ENCODE measurements at places on chromosomes 11 and 22.

- no peak for DNase-seq
These were observed 38.1 kb upstream of the CALCB start for GRCh38 chr11:15035283-15035682.

- DNase-seq, result no peak
These were observed 669 bp downstream of the RPL27A start for GRCh38 chr11:8683115-8683807.

- DNase-seq, result peak; percentile 54
These were observed 36.3 kb upstream of the CFAP300 start for GRCh38 chr11:102010776-102011494.

- no peak for DNase-seq
These were observed 52.2 kb downstream of the BMAL1 start for GRCh38 chr11:13329670-13330356.

DNA sequence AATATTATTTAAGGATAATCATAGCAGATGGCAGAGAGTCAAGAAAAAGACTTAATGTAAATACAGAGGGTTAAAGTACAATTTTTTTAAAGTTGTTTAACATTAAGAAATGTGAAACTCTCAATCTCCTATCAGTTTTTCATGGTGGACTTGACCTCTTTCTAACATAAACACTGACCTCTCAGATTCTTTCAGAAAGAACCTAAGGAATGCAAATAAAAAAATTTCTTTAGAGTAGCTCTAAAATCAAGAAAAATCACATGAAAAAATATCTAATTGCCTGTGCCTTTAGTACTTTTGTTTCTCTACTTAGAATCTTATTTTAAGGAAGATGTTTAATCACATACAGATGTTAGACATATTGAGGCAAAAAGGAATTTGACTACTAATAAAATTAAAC lies 12.9 kb downstream of the RNF141 start:
- no peak for DNase-seq

- DNase-seq, result no peak
These were observed 734 bp downstream of the SNU13 start for GRCh38 chr22:41687901-41688364.

DNA sequence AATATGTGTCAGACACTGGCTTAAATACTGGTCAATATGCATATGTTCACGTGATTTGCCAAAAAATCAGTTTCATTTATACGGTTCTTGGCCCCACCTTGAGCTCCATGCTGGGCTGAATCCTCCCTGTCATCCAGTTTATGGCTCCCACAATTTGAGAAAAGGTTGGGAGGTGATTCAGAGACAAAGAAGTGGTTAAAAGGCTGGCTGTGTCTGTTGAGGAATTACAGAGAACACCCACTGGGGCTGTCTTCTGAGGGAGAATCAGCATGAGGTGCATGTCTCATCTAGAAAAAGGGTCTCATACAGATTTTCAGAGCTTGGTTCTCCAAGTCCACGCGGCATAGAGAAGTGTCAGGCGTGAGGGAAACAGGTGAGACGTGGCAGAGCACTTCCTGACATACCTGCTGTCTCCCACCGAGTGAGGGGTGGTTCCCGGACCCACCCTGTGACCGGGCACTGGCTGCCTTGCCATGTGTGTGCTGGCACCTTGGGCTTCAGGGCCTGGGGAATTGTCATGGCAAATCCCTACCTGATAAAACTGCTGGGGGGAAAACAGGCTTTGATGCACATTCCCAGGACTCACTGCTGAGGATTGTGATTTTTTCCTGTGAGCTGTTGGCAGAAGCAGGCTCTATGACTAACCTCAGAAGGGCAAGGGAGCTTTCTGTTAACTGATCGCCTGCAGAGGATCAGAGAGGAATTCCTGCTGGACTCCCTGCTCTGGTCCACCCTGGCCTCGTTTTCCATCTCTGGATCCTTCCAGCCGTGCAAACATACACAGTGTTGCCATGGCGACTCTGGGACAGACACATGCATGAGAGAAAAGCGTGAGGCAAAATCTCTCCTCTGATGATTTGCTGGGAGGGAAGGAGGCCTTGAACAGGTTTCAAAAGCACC lies 223.6 kb downstream of the ADAMTS15 start:
- DNase-seq, result peak; percentile 92

- DNase-seq, result no peak
These were observed 81.5 kb upstream of the BID start for GRCh38 chr22:17855572-17856290.

- no peak for DNase-seq
These were observed 78.7 kb downstream of the BDNF start for GRCh38 chr11:27621405-27622161.

DNA sequence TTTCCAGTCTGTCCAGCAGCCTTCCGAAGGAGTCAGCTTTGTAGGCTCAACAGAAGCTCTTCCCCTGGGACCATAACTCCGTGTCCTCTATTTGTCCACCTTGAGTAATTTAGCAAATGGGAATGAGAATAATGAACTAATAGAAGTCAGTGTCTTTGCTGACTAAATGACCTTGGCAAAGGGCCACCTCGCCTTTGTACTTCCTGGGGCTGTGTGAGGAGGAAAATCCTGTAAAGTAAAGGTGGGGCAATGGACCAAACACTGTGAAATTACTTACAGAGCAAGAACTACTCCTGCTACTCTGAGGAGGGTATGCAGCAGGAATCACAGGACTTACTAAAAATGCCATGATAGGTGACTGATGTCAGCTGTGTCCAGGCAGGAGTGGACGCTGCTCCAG lies 36.2 kb upstream of the CSNK2A3 start:
- no peak for DNase-seq

- no peak for DNase-seq
These were observed 774 bp downstream of the APOBEC3D start for GRCh38 chr22:39021552-39022250.

GRCh38 chr11:9144828-9145227 lies 53.4 kb upstream of the SCUBE2 start:
- DNase-seq, result no peak

- peak; percentile 48 for DNase-seq
These were observed 25.5 kb downstream of the CTTN start for GRCh38 chr11:70423523-70424505.

DNA sequence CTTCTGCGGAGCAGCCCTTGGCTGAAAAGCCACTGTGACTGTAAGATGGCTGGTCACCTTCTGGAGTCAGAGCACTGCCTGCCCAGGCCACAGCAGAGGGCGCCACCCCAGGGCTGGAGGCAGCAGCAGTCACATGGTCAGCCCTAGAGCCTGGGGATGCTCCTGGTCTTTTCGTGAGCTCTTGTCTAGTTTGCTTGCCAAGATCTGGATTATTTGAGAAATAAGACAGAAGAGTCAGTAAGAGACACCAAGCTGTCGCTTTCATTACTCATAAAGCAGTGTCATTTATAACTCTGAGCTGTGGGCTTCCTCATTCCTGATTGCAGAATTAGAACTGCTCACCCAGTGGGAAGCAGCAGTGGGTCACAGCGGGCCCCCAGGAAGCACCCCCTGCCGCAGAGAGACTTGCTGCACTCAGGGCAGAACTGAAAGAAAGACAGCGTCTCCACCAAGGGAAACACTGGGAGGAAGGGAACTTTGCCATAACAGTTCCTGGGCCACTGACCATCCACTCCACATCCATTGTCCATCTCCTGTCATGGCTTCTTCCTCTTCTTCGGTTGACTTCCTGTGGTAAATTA lies 56.7 kb downstream of the PPP6R2 start:
- DNase-seq, result no peak

- peak; percentile 47 for DNase-seq
These were observed 106.0 kb upstream of the TIMP3 start for GRCh38 chr22:32695451-32695891.

DNA sequence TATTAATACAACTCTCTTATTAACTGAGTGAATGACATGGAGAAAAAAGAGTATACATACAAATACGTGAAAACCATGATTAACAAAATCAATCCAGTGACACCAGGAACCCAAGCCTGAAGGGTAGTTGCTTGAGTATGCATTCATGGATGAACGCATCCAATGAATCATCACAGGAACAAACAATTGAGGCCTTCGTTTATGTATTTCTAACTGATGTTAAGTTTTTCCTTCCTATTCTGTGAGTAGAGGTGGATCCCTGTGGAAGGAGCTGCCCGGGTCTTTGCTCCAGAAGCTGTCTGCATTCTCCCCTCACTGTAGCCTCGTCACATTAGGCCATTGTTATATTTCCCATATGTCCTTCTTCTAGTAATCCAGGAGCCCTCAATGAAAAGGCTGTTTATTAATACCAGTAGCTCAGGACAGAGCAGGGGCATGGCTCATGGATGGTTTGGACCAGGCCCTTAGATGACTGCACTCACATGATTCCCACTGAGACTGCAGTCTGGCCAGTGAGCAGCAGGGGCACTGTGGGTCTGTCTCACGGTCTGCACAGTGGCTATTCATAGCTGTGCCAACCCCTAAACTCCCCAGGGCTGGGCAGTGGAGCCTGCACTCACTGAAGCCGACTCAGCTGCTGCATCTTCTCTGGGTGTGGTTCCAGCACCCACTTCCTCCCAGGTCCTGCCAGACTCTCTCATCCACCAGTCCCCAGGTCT lies 128.1 kb upstream of the TOP3B start:
- DNase-seq, result peak; percentile 40

GRCh38 chr11:31107649-31108048 lies 261.9 kb downstream of the DCDC1 start:
- DNase-seq, result no peak

DNA sequence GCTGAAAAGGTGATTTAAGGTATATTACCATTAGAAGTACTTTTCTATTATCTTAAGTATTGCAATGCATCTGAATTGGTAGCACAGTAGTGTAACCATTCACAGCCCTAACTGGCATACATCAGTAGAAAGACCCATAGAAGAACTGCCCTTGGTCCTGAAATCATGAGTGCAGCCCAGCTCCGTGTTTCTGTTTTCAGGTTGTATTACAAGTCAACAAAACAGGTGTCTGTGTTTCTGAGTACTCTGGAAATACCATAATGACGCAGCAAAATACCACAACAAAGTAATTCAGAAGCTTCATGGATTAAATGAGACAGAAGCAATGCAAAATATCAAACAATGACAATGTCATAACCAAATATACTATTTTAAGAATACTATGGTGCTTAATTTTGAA lies 226.3 kb downstream of the OPCML start:
- DNase-seq, result no peak

DNA sequence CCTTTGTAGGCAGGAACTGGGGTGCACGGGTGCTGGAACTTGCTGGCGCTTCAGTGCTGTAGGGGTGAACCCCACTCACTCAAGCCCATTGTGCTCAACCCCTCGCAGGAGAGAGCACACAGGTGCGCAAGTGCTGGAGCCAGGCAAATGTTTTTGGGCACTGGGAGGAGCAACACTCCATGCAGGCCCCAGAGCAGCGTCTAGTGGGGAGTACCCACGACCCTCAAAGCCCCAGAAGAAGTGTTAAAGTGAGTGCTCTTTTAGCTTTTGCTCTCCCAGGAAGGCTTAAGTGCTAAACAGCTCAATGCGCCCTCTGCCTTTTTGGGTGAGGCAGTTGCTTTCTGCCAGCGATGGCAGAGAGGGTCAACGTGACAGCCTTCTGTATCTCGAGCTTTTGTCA lies 282.2 kb upstream of the ARHGAP42 start:
- DNase-seq, result no peak

- DNase-seq, result no peak
These were observed 144.0 kb downstream of the MPPED1 start for GRCh38 chr22:43555561-43556515.

DNA sequence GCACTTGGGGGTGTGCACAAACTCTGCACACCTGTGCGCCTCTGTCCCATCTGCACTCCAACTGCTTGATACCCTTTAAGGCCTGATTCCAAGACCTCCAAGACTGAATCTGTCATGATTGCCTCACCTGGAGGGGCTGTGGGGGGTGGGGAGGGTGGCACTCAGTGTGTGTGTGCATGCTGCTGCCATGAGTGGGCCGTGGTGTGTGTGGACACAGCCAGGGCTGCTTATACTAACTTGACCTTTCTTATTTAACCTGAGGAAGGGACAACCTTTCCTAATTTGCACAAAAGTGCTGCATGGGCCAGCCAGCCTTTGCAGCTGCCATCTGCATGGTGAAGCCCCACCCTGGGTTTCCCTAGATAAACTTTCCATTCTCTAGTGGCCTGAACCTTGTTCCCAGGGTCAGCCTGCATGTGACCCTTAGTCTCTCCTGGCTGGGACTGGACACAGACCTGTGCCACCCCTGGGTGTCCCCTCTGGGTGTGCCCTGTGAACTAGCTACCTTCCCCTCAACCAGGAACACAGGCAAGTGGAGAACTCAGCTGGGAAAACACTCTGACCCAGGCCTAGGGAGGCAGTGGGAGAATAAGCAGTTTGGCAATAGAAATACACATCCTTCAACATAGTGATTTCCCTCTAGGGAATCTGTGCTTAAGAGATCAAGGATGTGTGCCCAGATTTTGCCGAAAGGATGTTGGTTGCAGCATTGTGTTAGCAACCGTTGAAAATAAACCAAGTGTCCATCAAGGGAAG lies 45.4 kb upstream of the DKK3 start:
- DNase-seq, result peak; percentile 93

GRCh38 chr22:35868938-35869337 lies 151.3 kb downstream of the APOL5 start:
- no peak for DNase-seq

- no peak for DNase-seq
These were observed 22.6 kb downstream of the FADD start for GRCh38 chr11:70225681-70226177.

- no peak for DNase-seq
These were observed 110.5 kb downstream of the ZNF280B start for GRCh38 chr22:22397875-22398524.

- no peak for DNase-seq
These were observed 8.9 kb upstream of the GRK3 start for GRCh38 chr22:25555586-25555985.

GRCh38 chr11:75775056-75775455 lies 6.5 kb downstream of the DGAT2 start:
- no peak for DNase-seq

- no peak for DNase-seq
These were observed 64.8 kb downstream of the APOL5 start for GRCh38 chr22:35782504-35782903.

GRCh38 chr11:75271730-75272129 lies 31.2 kb downstream of the TPBGL start:
- DNase-seq, result no peak

DNA sequence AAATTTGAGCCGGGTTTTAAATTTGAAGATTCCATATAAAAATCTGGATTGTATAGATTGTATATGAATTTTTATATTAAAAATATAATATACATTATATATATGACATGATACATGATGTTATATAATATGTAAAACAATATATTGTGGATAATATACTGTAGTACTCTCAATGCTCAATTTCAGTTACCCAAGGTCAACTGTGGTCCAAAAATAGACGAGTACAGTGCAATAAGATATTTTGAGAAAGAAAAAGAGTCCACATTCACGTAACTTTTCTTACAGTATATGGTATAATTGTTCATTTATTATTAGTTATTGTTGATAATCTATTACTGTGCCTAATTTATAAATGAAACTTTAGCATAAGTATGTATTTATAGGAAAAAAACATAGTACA lies 94.2 kb upstream of the YWHAH start:
- no peak for DNase-seq

- no peak for DNase-seq
These were observed 61.0 kb downstream of the LARGE1 start for GRCh38 chr22:33859311-33859710.

All from stromal cell of bone marrow (primary cell).